ENCODE measurements at places on chromosomes 12 and 14.
A peak's percentile ranks its signal among the peaks of the same experiment; 100 is the strongest.

DNA sequence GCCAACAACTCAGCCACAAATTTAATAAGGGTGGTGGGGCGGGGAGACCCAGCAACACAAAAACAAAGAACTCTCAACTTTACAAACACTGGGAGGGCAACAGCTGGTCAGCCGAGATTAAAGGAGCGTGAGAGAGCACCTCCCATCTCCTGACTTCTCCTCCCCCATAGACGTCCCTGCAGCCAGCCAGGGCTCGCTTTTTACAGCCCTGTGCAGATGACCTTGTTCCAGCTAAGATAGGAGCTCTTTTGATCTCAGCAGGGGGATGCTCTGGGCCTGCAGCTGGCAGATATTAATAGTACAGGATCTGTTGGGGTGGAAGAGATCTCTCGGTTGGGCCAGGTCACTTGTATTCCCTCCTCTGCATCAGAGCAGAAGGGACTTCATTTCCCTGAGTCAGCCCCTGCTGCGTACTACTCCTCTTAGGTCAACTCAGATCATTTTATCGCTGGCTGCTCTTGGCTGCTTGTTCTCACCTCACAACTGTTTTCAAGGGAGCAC, 475.8 kb downstream of the RAD51B start:
- DNase-seq = no peak

DNA sequence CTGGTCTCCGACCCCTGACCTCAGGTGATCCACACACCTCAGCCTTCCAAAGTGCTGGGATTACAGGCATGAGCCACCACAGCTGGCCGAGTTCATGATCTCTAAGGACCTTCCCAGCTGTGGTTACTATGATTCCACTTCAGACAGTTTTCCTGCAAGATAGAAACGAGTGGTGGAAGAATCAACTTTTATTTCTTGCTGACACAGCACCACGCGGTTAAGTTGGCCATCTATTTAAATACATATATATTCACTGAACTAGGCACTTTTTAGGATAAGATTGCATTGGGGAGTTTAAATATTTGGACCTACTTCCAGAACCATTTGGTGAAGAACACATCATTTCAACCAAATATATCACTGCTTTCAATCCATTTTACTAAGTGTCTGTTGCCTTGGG, 213.4 kb downstream of the TBX5 start:
- no peak for DNase-seq

DNA sequence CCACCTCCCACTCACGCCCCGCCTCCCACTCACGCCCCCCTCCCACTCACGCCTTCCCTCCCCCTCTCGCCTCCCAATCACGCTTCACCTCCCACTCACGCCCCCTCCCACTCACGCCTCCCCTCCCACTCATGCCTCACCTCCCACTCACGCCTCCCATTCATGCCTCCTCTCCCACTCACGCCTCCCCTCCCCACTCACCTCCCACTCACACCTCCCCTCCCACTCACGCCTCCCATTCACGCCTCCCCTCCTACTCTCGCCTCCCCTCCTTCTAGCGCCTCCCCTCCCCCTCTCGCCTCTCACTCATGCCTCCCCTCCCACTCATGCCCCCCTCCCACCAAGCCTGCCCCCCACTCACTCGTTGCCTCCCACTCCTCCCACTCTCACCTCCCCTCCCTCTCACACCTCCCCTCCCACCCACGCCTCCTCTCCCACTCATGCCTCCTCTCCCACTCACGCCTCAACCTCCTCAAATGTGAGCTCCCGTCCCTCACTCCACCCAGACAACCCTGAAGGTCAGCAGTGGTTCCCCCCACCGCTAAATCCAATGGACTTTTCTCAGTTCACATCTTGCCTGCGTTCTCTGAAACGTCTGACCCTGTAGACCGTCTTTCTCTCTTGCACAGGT, 39.8 kb downstream of the TMEM63C start:
- no peak for DNase-seq

GRCh38 chr14:38176379-38176778, 31.3 kb upstream of the SSTR1 start:
- no peak for DNase-seq

GRCh38 chr12:91171476-91171875, 11.1 kb downstream of the DCN start:
- DNase-seq = no peak

- DNase-seq = no peak
Observed at GRCh38 chr12:62584619-62585018, 118.0 kb downstream of the MON2 start.

GRCh38 chr12:22116376-22116775, 70.4 kb downstream of the CMAS start:
- no peak for DNase-seq

DNA sequence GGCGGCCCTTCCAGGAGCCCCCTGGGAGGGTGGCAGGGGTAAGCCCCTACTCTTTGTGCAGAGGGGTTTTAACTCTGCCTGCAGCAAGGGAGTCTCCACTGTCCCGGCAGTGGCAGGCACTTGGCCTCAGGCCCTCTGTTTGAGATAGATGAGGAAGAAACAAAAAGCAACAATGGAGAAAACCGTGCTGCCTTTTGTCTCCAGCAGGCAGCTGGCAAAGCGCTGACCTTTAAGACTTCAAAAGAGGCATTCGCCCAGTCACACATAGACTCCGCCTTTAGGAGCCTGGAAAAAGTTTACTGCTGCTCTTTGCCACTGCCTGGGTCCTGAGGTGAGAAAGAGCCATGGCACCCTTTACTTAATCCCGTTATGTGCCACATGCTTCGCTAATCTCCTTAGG, 158.2 kb upstream of the NTF3 start:
- no peak for DNase-seq

GRCh38 chr14:68692916-68693771, 99.7 kb downstream of the ZFP36L1 start:
- no peak for DNase-seq

GRCh38 chr14:96793547-96793946, 3.6 kb upstream of the VRK1 start:
- DNase-seq = no peak

DNA sequence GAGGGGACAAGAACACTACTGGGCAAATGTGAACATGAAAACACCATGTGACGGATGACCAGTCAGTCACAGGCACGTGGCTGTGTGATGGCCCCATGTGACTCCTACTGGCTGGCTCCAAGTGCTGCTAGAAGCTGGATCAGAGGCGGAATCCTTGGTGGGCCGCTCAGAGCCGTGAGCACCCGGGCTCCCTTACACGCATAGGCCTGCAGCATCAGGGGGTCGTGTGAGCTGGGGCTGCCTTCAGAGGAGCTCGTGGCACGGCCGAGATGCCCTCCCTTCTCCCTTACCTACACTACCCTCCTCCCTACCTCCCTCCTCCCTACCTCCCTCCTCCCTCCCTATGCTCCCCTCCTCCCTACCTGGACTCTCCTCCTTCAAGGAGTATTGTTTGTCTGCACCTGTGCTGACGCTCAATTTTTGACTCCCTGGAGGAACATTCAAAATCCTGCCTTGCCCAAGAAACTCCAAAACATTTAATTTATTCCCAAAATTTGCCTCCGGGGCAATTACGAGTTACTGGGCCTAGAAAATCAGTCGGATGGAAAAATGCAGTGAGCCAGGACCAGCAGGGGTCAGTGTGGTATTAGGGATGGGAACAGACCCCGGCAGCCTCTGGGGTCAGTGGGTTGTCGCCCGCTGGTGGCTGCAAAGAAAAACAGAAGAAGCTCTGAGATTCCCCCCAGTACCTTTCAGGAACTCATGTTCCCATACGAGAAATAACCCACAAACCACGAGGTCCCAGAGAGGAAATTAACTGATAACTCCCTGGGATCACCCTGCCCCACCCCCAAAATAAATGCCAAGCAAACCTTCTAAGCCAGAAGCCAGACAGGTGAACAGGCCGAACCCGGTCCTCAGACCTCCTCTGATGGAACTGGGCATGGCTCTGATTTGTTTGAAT, 61.3 kb downstream of the C14orf132 start:
- peak; percentile 39 for DNase-seq

DNA sequence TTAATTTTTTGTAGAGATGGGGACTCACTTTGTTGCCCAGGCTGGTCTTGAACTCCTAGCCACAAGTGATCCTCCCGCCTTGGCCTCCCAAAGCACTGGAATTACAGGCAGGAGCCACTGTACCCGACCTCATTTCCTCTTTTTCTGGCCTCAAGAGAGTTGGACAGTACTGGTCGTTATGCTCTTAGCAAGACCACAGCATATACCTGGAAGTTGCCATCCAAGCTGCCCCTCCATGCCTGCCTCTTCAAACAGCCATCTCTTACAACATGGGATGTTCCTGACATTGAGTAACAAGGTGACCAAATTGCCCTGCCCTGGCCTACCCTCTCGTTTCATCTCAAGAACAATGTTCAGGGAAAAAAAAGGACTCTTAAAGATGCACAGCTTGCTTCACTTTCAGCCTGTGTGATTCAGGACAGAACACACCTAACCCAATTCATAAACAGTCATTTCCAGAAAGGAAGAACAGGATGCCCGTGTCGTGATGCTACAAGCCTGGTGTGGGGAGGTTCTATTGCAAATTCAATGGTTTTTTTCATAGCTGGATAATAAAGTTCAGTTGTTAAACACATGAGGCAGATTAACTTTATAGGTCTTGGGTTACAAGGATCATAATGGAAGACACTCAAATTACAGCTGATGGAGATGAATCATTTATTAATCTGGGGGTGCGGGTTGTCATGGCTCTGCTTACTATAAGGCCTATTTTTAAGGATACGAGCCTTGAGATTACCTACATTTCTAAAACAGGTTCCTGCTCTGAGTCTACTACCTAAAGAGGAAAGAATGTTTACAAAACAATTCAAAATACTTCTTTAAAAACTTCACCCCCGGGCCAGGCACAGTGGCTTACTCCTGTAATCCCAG, 11.9 kb downstream of the GLTP start:
- no peak for DNase-seq

DNA sequence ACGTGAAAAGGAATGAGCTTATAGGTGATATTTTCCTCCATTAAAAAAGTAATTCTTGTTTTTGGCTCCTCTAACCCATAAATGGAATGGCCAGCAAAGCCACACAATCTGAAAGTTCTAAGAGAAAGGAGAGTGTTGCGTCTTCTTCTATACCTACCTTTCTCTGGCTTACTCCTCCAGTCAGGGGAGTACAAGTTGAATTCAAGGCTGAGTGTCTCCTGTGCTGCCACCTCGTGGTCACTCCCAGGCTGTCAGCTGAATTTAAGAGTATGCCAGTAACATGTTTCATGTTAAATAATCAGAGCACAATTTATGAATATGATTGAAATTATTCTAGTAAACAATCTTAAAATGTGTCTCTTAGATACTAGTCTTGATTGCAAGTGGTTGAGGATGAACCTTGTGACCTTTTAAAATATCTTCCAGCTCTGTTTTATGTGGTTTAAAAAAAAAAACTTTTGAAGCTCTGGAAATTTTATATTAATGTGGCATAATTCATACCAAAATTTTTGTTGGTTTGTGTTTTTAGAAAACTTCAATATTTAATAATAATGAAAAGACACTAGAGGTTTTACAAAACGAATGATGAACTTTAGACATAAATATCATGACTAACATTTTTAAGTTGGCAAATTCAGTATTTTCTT, 31.7 kb downstream of the PTHLH start:
- DNase-seq = peak; percentile 68

DNA sequence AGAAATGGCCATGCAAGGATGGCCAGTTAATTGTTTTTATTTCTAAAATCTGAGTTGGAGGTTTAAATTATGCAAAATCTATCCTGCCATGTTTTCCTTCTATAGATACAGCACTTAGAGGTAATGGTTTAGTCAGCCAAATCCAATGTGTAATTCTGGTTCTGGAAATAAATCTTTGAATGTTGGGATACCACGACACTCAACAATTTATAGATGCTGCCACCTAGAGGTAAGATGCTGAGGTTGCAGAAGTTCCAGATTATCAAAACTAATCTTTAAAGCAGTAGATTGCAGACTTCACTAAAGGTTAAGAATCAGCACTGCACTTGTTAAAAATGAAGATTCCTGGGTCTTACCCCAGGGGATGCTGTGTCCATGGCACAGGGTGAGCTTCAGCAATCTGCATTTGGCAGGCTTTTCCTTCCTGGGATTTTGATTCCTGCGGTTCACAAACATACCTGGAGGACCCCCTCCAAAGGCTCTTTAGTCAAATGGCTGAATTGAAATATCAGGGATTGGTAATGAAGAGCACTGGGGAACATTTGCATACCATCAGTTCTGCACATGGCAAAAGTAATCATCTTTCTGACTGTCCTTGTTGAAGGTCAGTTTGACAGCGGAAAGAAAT, 53.4 kb upstream of the ANO4 start:
- DNase-seq = no peak

- no peak for DNase-seq
Observed at GRCh38 chr12:28781671-28782652, 367.1 kb upstream of the FAR2 start.

GRCh38 chr14:102983496-102983895, 61.0 kb downstream of the AMN start:
- no peak for DNase-seq

GRCh38 chr12:74889563-74890236, 319.9 kb downstream of the KCNC2 start:
- DNase-seq = no peak

- DNase-seq = no peak
Observed at GRCh38 chr14:23186913-23187654, 3.6 kb upstream of the SLC7A8 start.

Measured in activated CD4-positive, alpha-beta T cell treated with anti-CD3 and anti-CD28 coated beads for 24 hours (primary cell).